ENCODE measurements at places on chromosomes 5 and 9.

DNA sequence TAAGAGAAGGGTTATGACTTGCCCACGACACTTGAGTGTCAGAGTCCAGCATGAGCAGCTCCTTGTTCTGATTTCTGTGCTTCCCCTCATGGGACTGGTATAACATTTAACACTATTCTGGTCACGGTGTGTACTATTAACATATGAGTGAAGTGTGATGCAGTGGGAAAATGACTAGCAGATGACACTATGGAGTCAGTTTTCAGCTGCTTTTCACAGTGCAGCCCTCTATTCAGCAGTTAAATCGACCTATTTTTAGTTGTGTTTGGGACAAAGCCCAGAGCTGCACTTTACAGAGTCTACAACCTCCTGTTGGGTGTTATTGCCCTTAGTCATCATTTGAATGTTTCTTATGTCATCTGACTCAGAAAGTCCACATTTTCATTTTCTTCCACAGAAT lies 59.1 kb downstream of the CHSY3 start:
- no peak for DNase-seq

- no peak for DNase-seq
These were observed 122.9 kb downstream of the CAVIN4 start for GRCh38 chr9:100700689-100701318.

- no peak for DNase-seq
These were observed 77.4 kb downstream of the SEC61B start for GRCh38 chr9:99299211-99300102.

GRCh38 chr9:23682891-23683431 lies 143.1 kb downstream of the ELAVL2 start:
- DNase-seq: no peak

- DNase-seq: no peak
These were observed 221.7 kb downstream of the ZNF608 start for GRCh38 chr5:124524552-124525232.

DNA sequence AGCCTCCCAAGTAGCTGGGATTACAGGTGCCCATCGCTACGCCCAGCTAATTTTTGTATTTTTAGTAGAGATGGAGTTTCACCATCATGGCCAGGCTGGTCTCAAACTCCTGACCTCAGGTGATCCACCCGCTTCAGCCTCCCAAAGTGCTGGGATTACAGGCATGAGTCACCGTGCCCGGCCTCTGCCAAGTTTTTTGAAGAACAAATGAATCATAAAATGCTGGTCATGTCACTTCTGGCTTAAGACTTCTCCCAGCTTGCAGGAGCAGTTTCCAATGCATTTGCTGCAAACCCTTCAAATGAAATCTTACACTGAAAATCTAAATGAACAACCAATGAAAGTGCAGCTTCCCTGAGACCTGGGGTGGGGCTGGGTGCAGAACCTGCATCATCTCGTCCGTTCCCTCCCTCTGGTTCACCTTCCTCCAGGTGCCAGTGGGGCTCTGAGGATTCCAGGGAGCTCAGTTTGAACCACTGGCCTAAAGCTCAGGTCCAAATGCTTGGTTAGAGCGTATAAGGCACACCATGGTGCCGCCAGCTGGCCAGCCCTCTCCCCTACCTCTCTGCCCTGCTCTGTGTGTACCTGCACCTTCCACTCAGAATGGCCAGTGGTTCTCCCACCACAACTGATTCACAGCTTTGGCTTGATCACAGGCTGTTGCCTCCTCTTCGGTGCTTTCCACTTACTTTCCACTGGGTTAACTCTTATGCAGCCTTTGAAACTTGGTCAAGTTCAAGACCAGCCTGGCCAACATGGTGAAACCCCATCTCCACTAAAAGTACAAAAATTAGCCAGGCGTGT lies 39.8 kb upstream of the FUBP3 start:
- DNase-seq: no peak

- DNase-seq: no peak
These were observed 223.8 kb downstream of the TLE1 start for GRCh38 chr9:81465468-81466011.

DNA sequence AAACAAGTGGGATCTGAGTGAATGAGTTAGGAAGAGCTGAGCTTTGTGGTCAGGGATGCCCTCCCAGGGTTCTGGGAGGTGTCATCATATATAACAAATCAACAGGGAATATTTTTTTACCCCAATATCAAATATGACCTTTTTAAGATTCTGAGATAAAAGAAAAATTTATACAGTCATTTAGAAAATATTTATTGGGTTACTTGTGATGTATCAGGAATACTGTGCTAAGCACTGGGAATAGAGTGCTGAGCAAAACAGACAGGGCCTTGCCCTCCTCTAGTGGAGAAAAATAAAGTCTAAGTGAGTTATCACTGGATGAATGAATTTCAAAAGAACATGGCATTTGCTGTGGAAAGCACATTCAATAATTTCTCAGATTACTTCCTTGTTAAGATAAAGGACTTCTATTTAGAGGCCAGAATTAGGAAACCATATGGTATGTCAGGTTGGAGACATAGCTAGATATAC lies 102.9 kb downstream of the BOD1 start:
- no peak for DNase-seq

GRCh38 chr5:178353461-178353860 lies 120.9 kb upstream of the PHYKPL start:
- DNase-seq: no peak

DNA sequence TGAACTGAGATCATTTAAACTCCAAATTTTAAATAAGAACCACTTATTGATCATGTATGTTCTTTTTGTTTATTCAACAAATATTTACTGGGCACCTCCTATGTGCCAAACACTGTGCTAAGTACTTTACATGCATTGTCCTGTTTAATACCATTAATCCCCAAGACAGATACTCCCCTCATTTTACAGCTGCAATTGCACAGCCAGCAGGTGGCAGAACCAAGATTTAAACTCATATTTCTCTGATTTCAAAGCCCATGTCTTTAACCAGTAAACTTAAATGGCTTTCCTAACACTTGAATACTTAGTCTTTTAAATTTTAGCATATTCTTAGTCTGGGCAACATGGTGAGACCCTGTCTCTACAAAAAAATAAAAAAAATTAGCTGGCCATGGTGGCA lies 43.4 kb upstream of the KIAA1958 start:
- no peak for DNase-seq

GRCh38 chr9:76591256-76591950 lies 132.4 kb downstream of the GCNT1 start:
- no peak for DNase-seq

DNA sequence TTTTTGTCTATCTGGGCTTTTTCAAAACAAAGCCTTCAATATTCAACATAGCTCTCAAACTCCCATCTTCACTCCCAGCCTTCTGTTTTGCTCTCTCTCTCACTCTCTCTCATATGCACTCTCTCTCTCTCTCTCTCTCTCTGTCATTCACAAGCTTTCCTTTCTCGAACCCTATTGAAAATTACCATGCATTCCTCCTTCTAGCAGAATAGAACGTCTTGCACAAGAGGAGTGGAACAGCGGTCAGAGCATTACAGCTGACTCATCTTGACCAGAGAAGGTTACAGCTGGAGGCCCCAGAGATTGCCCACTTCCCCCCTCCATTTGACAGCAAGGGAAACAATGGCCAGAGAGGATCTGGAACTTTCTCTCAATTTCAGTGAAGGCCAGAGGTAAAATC lies 51.0 kb upstream of the LIFR start:
- no peak for DNase-seq

- DNase-seq: no peak
These were observed 47.7 kb downstream of the MVB12B start for GRCh38 chr9:126374366-126374781.

- no peak for DNase-seq
These were observed 6.0 kb downstream of the STOM start for GRCh38 chr9:121364077-121364476.

DNA sequence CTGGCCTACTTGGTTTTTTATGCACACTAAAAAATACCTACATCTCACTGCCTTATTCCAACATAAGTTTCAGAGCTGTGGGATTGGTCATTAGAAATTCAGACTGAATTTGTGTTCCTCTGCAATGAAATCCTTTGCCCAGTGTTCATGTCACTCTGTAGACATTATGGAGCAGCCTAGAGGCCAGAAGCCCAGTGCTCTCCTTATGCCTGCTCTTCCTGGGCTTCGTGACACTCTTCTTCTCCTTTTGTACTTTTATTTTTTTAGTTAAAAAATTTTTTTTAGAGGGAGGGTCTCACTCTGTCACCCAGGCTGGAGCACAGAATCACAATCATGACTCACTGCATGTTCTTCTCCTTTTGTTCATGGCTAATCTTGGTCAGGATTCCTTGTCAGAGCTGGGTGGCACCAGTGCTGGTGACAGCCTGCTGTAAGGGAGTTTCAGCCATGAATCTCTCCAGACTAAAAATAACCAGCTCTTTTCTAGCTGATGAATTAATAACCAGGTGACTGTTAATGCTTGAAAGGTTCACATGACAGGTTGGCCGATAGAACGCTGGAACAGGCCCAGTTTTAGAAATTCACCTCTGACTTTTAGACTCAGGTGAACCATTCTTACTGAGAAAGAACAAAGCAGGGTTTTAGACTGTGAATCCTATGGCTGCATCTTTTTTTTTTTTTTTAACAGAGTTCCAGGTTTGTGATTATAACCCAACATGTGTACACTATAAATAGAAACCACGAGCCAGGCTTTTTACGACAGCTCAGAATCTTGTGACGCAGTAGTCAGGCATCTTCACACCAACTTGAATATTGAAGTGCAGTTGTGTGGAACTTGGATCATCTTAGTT lies 34.1 kb upstream of the C5orf47 start:
- no peak for DNase-seq

- DNase-seq: no peak
These were observed 16.6 kb downstream of the ATOX1 start for GRCh38 chr5:151741678-151742423.

- no peak for DNase-seq
These were observed 50.3 kb downstream of the COL5A1 start for GRCh38 chr9:134691695-134692572.

- no peak for DNase-seq
These were observed 4.0 kb upstream of the CLPTM1L start for GRCh38 chr5:1348986-1349245.

DNA sequence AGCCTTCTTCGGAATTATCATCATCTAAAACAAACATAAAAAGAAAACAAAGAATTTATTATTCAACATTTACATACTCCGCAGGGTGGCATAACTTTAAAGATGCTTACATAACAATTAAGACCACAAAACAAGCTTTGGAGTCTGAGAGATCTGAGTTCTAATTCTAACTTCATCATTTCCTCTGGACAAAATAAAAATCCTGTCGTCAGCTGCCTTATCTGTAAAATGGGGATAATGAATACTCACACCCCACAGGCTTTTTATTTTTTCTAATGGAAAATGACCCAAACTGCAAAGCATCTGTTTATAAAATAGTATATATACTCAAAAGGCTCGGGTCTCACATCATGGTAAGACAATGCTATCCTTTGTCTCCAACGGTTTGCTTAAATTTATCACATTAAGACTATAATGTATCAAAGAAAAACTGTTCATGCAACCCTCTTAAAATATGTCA lies 4.3 kb downstream of the ARRDC3 start:
- no peak for DNase-seq

- DNase-seq: no peak
These were observed 271.6 kb downstream of the PLK2 start for GRCh38 chr5:58188262-58188651.

GRCh38 chr9:110455860-110456259 lies 118.2 kb upstream of the TXNDC8 start:
- DNase-seq: no peak

GRCh38 chr5:84688566-84688965 lies 303.9 kb upstream of the EDIL3 start:
- DNase-seq: no peak

DNA sequence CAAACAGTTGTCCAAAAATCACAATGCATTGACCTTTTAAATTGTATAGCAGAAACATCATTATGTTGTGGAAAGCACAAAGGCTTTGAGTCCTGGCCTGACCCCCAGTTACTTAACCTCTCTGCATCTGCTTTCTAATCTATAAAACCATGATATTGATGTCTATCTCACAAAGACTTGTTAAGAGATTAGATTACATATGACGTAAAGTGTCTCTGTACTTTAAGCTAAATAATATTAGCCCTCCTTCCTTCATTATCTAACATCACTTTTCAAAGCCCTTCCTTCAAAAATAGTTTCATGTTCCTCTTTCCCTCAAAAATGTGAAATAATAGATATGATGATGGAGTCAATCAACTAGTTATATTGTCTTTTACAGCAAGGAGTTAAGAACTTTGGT lies 3.4 kb downstream of the ADAMTS6 start:
- DNase-seq: no peak

- DNase-seq: no peak
These were observed 148.2 kb upstream of the KLF4 start for GRCh38 chr9:107637421-107638420.

DNA sequence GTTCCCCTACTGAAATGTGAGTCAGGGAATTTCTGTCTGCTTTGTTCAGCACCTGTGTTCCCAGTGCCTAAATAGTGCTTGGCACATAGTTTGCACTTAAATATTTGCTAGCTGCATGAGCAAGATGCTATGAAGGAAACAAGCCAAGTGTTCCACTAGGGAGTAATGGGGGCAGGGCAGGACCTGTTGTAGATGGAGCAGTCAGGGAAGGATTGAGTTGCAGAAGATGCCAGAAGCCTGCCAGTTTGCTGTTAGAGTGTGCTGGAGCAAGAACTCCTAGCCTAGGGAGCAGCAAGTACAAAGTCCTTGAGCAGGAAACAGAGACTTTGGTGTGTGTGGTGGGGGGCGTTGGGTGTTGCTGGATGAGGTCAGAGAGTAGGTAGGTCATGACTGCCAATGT lies 87.5 kb downstream of the DAB2IP start:
- DNase-seq: no peak

GRCh38 chr5:101306391-101307137 lies 403.5 kb upstream of the ST8SIA4 start:
- no peak for DNase-seq

- no peak for DNase-seq
These were observed 8.3 kb upstream of the PTBP3 start for GRCh38 chr9:112341730-112342129.

- DNase-seq: no peak
These were observed 164.9 kb upstream of the TUT7 start for GRCh38 chr9:86519066-86519615.

DNA sequence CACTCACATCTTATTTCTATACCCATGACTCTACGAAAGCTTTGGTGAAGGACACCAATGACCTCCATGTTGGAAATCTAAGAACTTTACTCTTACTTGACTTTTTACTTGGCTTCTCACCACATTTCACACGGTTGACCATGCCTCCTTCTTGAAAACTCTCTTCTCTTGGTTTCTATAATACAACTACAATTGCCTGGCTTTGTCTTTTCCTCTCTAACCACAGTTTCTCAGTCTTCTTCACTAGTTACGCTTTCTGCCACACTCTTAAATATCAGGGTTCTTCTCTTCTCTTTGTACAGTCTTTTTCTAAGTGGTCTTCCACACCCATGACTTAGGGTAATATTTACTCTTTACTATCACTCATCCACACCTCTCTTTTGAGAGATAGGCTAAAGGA lies 2079.8 kb upstream of the WWC1 start:
- no peak for DNase-seq

GRCh38 chr5:80810425-80810824 lies 149.7 kb upstream of the RASGRF2 start:
- no peak for DNase-seq
